Sigmoid colon (tissue), 7 donors: ENCODE measurements at places on chromosomes 3 and 15. TPM values are rescaled to one million over a fixed set of nuclear protein-coding genes. Genes with fewer than 3 reads are reported as not detected.

DNA sequence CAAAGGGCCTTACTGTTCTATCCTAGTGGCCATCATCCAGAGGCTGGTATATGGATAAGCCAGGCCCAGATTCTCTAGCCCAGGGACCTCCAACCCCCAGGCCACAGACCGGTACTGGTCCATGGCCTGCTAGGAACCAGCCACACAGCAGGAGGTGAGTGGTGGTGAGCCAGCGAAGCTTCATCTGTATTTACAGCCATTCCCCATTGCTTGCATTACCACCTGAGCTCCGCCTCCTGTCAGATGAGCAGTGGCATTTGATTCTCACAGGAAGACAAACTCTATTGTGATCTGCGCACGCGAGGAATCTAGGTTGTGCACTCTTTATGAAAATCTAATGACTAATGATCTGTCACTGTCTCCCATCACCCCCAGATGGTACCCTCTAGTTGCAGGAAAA is 30.1 kb upstream of the TPM1 start:
- no peak for DNase-seq

- peak; percentile 60 for DNase-seq
These were observed 16.9 kb downstream of the C3orf22 start for GRCh38 chr3:126541628-126542339.

- DNase-seq: no peak
These were observed 97.0 kb upstream of the UBE3A start for GRCh38 chr15:25535866-25536265.

DNA sequence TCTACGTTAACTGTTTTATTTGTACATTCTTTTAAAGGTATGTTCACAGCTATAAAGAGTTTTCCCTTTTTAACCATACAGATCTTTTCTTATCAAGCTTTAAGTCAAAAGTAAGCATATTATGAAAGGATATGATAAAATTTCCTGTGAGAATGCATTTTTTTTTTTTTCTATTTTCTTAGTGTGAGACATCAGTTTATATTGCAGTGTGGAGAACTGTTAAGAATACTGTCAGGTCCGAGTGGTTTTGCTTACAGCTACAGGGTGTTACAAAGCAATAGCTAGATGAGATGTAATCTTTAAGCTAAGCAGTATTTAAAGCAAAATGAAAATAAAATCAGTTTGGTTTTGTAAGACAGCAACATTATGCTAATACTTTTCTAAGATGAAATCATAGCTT is 133.2 kb downstream of the SLC25A26 start:
- no peak for DNase-seq

- DNase-seq: no peak
These were observed 57.5 kb downstream of the HOMER2 start for GRCh38 chr15:82894971-82895520.

GRCh38 chr3:72580900-72581299 is 267.3 kb downstream of the SHQ1 start:
- no peak for DNase-seq

DNA sequence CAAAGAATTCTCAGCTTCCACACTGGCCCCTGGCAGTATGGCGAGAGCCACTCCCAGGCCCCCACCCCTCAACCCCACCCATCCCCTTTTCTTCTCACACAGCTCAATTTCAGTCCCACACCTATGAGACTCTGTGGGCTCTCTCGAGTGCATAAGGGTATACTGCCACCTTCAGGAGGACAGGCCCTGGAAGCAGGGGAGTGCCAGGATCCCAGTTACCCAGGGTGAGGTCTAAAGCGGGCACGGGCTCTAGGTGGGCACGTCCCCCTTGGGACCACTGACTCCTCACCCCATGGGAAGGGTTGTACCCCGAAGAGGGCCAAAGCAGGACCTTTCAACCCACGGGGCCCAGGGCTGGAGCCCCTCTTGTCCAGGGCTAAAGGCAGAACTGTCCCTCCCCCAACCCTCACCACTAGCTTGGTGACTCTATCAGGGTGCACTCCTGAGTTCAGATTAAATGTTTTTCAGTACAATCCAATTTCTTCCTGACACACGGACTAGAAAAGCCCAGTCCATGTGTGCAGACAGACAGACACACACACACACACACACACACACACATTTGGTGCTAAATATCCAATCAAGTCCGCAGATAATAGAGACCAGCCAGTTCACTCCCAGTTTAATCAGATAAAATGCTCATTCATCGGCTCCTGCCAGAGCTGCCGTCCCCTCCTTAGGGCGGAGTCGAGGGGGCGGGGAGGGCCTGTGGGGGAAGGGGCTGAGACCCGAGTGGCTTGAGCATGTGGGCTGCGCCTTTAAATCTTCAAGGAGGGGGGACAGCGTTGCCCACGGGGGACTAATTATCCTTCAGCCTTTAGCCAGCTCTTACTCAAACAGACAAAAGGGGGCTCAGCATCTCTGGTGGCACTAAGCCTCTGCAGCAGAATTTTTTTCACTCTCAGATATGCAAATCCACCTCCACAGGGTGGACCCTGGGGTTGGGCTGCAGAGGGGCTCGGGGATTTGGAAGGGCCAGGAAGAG is 59.3 kb downstream of the CYP11A1 start:
- DNase-seq: peak; percentile 66

DNA sequence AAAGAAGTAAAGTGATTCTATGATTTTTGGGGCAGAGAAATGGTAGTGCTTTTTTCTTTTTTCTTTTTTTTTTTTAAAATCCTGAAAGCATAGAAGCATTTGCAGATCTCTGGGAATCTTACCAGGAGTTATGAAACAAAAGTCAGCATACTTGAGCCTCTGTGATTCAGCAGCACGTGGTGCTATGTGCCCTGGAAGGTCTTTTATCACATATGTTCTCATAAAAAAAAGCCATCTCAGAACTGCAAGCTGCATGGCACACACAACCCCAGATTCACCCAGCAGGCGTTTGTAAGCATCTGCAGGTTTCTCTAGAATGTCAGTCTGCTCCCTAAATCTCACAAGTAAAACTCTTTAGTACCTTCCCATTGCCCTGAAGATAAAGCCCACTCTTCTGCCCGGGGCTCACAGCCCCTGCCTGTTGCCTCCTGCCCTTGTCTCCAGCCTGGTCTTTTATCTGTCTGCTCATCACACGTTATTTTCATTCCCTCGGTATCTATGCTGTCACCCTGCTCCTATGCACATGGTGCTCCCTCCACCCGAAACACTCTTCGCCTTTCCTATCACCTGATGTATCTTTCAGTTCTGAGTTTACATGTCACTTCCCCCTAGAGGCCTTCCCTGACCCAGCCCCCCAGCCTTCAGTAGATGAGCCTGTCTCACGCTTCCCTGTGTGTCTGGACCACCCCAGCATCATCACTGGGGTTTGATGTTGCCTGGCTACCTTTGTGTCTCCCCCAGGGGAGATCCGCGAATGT is 72.4 kb downstream of the CHDH start:
- no peak for DNase-seq

- no peak for DNase-seq
These were observed 96.4 kb downstream of the MYH15 start for GRCh38 chr3:108414007-108414406.

DNA sequence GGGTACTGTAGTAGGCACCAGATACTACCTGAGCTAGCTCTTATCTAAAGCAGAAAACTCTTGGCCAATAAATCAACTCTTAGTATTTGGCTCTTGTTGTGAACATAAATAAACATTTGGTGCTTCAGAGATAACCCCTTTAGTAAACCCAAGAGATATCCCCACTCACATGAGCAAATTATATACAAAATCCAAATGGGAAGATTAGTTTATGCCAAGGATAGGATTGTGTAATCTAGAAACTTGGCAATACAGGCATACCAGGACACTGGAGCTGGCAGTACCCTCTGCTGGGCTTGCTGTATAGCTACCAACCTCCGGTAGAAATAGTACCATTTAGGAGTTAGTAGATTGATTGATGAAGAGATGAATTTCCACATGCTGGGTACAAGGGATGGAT is 127.0 kb downstream of the LIPC start:
- no peak for DNase-seq

- DNase-seq: no peak
These were observed 20.0 kb downstream of the SLC28A1 start for GRCh38 chr15:84904419-84904818.

Gene ARGFX
- not detected for total RNA-seq

Gene HDAC11
- total RNA-seq: 16.8 TPM

DNA sequence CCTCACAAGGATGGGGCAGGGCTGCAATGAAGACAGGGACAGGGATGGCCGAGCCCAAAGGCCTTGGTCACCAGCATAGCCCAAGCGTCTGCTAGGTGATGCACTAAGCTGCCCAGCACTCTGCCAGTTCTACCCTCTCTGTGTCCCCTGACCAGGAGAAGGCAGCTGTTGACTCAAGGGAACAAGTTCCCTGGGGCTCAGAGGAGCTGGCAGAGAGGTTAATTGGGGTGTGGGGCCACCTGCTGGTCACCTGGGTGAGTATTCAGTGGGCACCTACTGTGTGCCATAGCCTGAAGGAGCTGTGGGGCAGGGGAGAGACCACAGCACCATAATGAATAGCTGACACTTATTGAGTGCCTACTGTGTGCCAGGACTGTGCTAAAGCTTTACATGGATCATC is 22.0 kb upstream of the DOCK3 start:
- no peak for DNase-seq

Gene PPM1L
- total RNA-seq: 33.2 TPM

- DNase-seq: no peak
These were observed 732.4 kb upstream of the BCHE start for GRCh38 chr3:166569589-166569988.

DNA sequence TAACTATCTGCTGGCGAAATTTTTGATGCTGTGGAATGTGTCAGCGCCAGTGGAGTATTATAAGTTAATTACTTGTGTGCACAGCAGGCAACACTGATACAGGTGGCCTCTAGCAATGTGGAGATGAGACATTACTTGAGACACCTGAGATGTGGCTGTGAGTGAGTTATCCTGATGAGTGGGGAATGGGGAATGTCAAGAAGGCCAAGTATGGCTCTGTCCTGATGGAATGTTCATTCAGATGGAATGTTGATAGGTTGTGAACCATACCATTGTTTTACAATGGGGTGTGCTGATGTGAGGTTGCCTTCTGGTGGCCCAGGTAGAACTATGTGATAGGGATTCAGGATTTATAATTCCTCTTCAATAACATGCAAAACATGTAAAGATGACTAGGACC is 404.8 kb downstream of the PTPRG start:
- no peak for DNase-seq

Gene SPATA12
- total RNA-seq: not detected

- DNase-seq: no peak
These were observed 24.0 kb downstream of the PSTPIP1 start for GRCh38 chr15:77018796-77019505.

Gene WNT5A
- total RNA-seq: 10.3 TPM

Gene DHX36
- 76.7 TPM for total RNA-seq

GRCh38 chr3:186225603-186226002 is 116.7 kb upstream of the ETV5 start:
- DNase-seq: no peak

GRCh38 chr3:100263583-100263982 is 2.8 kb downstream of the TBC1D23 start:
- DNase-seq: no peak

Gene SRGAP3
- 7.1 TPM for total RNA-seq

DNA sequence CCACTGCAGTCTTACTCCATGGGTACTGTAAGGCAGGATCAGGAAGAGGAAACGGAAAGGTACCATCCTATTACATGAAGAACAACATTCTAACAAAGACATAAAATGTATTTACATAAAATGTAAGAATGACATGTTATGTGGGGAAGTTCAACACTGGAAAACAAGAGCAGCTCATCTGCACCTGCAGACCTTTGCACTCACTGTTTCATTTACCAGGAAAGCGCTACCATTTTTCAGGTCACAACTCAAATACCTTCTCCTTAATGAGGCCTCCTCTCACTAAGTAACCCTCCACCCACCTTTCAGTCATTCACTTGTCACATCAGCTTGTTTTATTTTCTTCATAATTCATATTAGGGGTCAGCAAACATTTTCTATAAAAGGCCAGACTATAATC is 2.6 kb downstream of the TMCC1 start:
- DNase-seq: no peak

Gene BLM
- 0.71 TPM for total RNA-seq

- DNase-seq: no peak
These were observed 38.7 kb downstream of the DIPK2A start for GRCh38 chr3:144010371-144010770.

DNA sequence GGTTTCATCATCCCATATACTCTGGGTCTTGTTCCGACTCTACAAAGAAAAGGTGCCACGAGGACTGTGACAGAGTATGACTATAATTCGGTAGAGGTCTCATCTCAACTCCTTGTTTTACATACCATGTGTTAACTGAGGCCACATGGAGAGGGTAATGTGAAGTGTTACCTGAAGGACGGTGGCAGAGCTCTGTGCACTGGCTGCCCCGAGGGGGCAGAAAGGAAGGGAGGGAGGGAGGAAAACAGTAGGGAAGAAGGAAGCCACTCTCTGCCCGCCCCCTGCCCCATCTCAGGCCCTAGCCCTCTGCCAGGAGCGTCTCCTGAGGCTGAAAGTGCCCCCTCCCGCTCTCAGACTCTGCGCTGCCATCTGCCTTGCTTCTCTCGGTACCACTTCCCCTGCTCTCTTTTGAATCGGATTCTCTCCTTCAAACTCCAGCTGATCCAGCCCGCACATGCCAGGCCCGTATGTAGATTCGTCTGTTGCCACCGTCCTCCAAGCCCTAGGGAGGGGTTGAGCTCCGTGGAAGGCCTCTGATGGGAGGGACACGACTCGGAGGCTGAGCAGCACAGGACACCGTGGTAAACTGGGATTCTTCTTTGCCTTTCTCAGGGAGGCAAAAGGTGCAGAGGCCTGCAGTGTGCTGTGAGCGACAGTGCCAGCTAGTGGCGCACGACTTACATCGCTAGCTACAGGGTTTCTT is 70.5 kb upstream of the ATP10A start:
- peak; percentile 88 for DNase-seq

Gene POPDC2
- total RNA-seq: 86.6 TPM

- DNase-seq: no peak
These were observed 89.2 kb upstream of the RAP2B start for GRCh38 chr3:153072856-153073255.

GRCh38 chr3:42734263-42734860 is 31.8 kb upstream of the HHATL start:
- peak; percentile 52 for DNase-seq

Gene SLC24A5
- not detected for total RNA-seq

Gene MASP1
- 115 TPM for total RNA-seq

Gene GRK7
- total RNA-seq: not detected

DNA sequence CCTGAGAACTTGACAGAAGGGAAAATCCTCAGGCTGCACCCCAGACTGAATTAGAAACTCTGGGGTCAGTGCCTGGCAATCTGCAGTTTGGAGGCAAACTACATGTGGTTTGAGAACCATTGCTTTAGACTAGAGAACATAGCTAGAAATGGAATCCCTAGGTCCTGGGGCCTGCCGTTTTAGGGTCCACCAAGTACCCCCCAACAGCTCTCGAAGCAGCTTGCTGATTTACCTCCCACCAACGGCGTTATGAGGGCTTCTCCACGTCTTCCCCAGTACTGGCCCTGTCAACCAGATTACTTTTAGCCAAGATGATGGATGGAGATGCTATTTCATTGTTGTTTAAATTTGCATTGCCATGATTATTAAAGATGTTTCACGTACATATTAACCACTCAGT is 272.5 kb downstream of the XXYLT1 start:
- DNase-seq: no peak

Gene GATA2
- total RNA-seq: 3.5 TPM

- no peak for DNase-seq
These were observed 15.2 kb upstream of the ACTC1 start for GRCh38 chr15:34810443-34811129.

DNA sequence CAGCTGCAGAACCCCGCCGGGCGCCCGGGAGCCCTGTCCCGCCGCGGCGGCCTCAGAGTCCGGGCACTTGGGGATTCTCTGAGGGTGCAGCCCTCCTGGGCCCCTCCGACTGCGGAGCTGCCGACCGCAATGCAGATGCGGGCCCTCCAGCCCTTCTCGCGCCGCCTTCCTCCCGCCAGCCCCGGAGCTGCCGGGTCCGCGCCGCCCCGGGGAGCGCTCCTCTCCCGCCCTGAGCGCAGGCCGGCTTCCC is 320 bp upstream of the ACAN start:
- no peak for DNase-seq
